ENCODE measurements at places on chromosomes 1 and 21.
A peak's percentile ranks its signal among the peaks of the same experiment; 100 is the strongest.

- DNase-seq, result no peak
Observed at GRCh38 chr1:53285969-53286760, 41.7 kb downstream of the LRP8 start.

DNA sequence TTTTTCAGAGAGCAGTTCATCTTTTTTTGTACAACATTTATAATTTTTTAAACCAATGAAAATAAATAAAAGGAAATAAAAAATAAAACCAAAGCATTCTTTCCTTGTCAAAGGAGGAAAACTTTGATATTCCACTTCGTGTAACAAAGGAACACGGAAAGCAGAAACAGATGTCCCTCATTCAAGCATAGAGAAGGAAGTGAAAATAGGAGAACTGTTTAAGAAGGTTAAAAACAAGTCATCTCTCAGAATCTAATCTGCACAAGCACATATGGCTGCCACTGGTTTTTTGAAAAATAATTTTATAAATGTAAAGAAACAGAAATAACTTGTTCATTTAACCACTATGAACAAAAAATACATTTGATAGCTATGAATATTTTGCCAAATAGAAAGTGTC lies 35.9 kb upstream of the ZNF644 start:
- no peak for DNase-seq

- no peak for DNase-seq
Observed at GRCh38 chr1:17246971-17247370, 1.9 kb upstream of the PADI3 start.

GRCh38 chr1:36885540-36886357 lies 148.6 kb downstream of the GRIK3 start:
- DNase-seq, result no peak

DNA sequence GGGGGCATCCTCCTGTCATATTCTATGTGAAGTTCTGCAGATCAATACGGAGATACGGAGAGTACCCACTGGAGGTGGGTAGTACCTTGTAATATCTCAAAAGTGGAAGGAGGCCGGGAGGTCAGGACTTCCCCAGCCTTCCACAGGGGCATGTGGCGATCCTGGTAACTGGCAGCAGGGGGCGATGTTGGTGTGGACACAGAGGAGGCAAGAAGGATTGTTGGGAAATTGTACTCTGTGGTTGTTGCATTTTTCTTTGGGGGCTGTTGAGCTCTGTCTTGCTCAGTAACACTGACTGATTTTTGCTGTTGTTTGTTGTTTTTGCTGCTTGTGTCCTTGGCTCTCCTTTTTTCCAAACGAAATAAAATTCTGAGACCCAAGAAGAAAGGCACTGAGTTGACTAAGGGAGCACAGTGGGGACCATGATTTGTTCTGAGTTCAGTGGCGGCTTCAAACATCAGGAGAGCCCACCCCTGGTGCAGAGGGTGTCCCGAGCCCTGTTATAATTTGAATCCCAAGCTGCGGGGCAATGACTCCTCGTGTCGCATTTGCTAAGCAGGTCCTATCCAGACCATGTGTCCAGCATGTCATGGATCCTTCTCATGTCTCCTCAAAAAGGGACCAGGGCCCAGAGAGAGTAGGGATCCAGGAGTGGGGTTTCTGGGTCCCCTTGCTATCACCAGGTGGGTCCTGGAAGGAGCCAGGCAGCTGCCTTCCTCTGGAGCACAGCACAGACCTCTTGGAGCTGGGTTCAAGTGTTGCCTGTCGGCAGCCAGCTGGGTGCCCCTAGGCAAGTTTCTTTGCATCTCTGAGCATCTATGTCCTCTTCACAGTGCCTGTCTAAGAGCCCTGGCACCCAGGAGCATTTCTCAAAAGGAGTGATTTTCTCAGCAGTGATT lies 22.8 kb downstream of the LHX4 start:
- DNase-seq, result peak; percentile 64

GRCh38 chr21:38165466-38166172 lies 91.2 kb upstream of the KCNJ15 start:
- DNase-seq, result no peak

DNA sequence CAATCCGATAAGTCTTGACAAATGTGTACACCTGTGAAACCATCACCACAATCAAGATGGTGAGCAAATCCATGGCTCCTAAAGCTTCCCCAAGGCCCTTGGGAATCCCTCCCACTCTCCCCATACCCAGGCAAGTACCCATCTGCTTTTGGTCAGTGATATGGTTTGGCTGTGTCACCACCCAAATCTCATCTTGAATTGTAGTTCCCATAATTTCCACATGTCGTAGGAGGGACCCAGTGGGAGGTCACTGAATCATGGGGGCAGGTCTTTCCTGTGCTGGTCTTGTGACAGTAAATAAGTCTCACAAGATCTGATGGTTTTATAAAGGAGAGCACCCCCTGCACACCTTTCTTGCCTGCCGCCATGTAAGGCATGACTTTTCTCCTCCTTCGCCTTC lies 14.6 kb upstream of the GUCA2B start:
- no peak for DNase-seq

DNA sequence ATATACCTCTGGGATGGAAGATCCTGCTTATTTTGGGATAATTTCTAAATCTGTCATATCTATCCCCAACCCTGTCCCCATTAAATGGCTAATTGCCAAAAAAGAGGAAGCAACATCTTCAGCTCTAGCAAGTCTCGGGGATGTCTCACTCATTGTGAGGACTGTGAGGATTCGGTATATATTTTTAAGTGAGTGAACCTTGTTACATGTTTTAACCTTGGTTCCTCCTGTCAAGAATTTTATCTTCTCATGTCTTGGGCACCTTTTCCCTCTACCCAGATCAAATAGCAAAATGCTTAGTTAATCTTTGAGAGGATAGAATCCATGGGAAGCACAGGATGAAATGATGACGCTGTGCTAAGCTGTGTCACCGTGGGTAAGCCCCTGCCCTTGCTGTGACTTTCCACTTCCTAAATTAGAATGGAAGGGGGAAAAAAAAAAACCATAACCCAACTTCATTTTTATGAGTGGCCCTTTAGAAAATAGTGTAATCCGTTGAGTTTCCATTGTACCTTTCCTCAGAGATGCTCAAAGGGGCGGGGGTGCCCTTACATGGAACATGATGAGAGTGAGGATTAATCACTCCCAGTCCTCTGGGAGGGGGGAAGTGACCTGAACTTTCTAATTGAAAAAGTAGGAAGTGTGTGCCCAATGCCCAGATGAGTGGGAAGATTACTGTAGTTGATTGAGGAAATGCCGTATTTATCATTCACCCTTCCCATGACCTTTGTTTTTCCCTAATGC lies 7.6 kb downstream of the ATP1A1 start:
- DNase-seq, result no peak

- peak; percentile 50 for DNase-seq
Observed at GRCh38 chr1:153791648-153792253, 16.5 kb downstream of the SLC27A3 start.

- no peak for DNase-seq
Observed at GRCh38 chr1:67559222-67559700, 125.7 kb upstream of the GADD45A start.

GRCh38 chr1:76892675-76893074 lies 25.4 kb downstream of the ST6GALNAC5 start:
- no peak for DNase-seq
